ENCODE measurements at places on chromosomes 1 and 21.
A peak's percentile ranks its signal among the peaks of the same experiment; 100 is the strongest.

- no peak for DNase-seq
Measured at GRCh38 chr1:38803647-38804046, 55.9 kb downstream of the RRAGC start.

GRCh38 chr1:185151215-185151614 is 5.5 kb downstream of the TRMT1L start:
- DNase-seq = no peak

DNA sequence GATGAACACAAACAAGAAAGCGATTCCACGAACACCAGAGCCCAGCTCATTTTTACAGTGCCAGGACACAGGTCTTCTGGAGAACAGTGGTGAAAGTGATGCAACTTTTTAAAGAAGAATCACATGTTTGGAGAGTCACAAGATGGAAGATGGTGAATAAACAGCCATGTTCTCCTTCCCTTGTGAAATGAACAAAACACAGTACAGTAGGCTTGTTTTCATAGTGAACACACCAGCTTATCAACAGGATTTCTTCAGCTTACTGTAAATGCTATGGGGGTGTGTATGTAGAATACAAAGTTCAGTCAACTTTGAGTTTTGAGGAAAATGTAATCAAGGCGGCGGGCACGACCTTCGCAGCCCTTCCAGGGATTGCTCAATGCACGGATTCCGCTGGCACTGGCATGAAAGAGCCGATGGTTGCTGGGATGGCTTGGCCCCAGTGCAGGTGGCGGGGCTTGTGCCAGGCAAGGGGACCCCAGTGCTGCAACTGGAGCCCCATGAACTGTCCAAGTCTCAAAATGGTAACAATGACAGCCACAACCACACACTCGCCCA is 9.7 kb downstream of the TMPRSS3 start:
- DNase-seq = no peak

GRCh38 chr1:15355968-15356625 is 53.6 kb upstream of the EFHD2 start:
- DNase-seq = peak; percentile 93

GRCh38 chr1:97759078-97759477 is 161.8 kb downstream of the DPYD start:
- peak; percentile 64 for DNase-seq

- DNase-seq = no peak
Measured at GRCh38 chr1:23692308-23692871, 784 bp downstream of the RPL11 start.

- peak; percentile 42 for DNase-seq
Measured at GRCh38 chr1:195462646-195463045, 1145.6 kb downstream of the KCNT2 start.

DNA sequence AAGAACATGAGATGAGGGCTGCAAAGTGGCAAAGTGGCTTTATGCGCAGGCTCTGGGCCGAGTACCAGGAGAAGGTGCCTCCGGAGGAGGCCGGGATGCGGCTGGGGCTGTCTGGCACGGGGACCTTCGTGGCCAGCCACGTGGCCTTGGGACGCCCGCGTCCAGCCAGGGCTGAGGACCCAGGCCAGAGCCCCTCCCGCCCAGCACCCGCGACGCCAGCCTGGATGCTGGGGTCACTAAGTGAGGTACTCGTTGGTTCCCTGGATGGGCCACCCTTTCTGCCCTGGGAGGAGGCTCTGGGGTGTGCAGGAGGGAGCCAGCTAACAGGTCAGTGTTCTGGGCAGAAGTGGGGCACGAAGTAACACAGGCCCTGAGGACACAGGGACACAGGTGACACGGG is 12.6 kb downstream of the SCNN1D start:
- no peak for DNase-seq

Data from ELR (cell line).